ENCODE measurements at places on chromosomes 7 and 10. TPM values are rescaled to one million over a fixed set of nuclear protein-coding genes. Genes with fewer than 3 reads are reported as not detected.

MACC1 gene
- total RNA-seq: 0.05 TPM

NUPR2 gene
- not detected for total RNA-seq

TEX47 gene
- total RNA-seq: not detected

GIMAP2 gene
- total RNA-seq: 2.1 TPM

PTPN12 gene
- 45.0 TPM for total RNA-seq

WNT16 gene
- total RNA-seq: not detected

ZNF107 gene
- 6.6 TPM for total RNA-seq

TUBAL3 gene
- total RNA-seq: not detected

ATRNL1 gene
- total RNA-seq: 5.6 TPM

STOX1 gene
- 0.99 TPM for total RNA-seq

CPEB3 gene
- 8.6 TPM for total RNA-seq

GNAT3 gene
- total RNA-seq: not detected

SORCS3 gene
- total RNA-seq: not detected

ZMIZ1 gene
- 7.1 TPM for total RNA-seq

TCERG1L gene
- not detected for total RNA-seq

CYP3A7 gene
- total RNA-seq: 0.29 TPM

FKBP9 gene
- total RNA-seq: 200 TPM

ANKRD30A gene
- total RNA-seq: not detected

DYDC2 gene
- not detected for total RNA-seq

CCDC6 gene
- 19.4 TPM for total RNA-seq

NPC1L1 gene
- total RNA-seq: not detected

DLD gene
- total RNA-seq: 182 TPM

SPOCK2 gene
- total RNA-seq: 0.78 TPM

Measured in myocyte (in vitro differentiated cells).